Testis (tissue), 5 donors: ENCODE measurements at places on chromosomes 3 and 15. TPM values are rescaled to one million over a fixed set of nuclear protein-coding genes. Genes with fewer than 3 reads are reported as not detected.

Gene CYP19A1
- total RNA-seq: 3.3 TPM

Gene RLBP1
- total RNA-seq: 0.93 TPM

Gene MRAS
- 21.7 TPM for total RNA-seq

Gene B2M
- total RNA-seq: 1,401 TPM

Gene TIMP4
- total RNA-seq: 1.3 TPM

Gene NRG4
- total RNA-seq: 14.6 TPM

Gene CIDEC
- 1.6 TPM for total RNA-seq
